ENCODE measurements at places on chromosomes 13 and 19. TPM values are rescaled to one million over a fixed set of nuclear protein-coding genes. Genes with fewer than 3 reads are reported as not detected.

Gene ZNF665
- 5.5 TPM for total RNA-seq

Gene NLRP5
- total RNA-seq: not detected

Gene KIR3DL1
- not detected for total RNA-seq

Gene SGCG
- total RNA-seq: not detected

Gene FREM2
- not detected for total RNA-seq

Gene GPC5
- 0.40 TPM for total RNA-seq

Gene VSTM1
- not detected for total RNA-seq

Gene OSCAR
- 0.17 TPM for total RNA-seq

Gene LRRC8E
- not detected for total RNA-seq

Gene FAM216B
- not detected for total RNA-seq

Gene GADD45B
- 112 TPM for total RNA-seq

Gene GPR12
- total RNA-seq: not detected
